NB4 (cell line): ENCODE measurements at places on chromosomes 16 and 17.

- peak; percentile 75 for DNase-seq
These were observed 32.0 kb downstream of the KDM8 start for GRCh38 chr16:27235055-27235937.

- peak; percentile 22 for DNase-seq
These were observed 698 bp downstream of the CD300C start for GRCh38 chr17:74544991-74545842.

- DNase-seq, result peak; percentile 32
These were observed 858 bp upstream of the TELO2 start for GRCh38 chr16:1492082-1492922.

DNA sequence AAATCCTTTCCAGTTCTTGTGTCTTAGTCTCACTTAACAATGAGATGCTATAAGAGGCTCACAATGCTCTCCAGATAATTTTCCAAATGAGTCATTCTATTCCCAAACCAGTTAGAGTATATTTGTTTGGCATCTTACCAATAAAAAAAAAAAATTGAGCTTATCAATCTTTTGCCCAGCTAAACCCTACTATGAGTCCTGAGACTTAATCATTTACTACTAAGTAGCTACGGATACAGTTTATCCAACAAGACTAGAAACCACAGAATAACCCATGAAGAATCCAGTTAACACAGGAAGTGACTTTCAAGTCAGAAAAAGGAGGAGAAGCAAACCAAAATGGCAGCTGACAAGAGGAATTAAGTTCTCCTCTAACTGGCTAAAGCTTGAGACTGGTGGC lies 330.3 kb upstream of the XYLT1 start:
- DNase-seq, result no peak

DNA sequence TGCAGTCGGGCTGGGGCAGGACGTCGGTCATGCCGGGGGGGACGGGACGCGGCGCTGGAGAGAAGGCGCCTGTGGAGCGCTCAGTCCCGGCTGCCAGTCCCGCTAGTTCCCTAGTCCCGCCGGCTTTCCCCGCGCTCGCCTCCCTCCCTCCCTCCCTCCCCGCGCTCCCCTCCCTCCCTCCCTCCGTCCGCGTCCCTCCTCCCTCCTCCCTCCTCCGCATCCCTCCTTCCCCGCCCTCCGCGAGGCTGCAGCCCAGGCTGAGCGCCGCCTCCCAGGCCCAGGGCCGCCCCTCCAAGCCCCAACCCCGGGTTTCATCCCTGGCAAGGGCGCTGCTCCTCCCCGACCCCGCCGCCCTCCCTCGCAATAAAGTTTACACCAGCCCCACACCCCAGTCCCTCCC lies 34.8 kb downstream of the TIMM22 start:
- DNase-seq, result no peak

- DNase-seq, result no peak
These were observed 132.6 kb downstream of the ZNF778 start for GRCh38 chr16:89349947-89350633.

DNA sequence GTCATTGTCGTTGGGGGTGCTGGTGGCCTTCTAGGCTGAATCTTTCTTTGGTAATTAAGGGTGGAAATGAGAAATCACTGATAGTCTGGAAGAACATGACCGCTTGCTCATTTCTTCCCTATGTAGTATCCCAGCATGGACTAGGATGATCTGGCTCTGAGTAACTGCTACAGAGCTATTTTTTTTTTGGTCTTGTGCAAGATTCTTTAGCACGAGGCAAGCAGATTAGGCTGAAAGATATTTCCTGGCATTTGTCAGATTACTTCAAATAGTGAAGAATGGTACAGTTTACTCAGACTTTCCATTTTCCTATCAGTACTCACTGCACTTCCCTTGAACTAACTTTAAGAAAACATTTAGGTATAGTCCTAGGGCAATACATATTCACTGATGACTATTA lies 89.0 kb downstream of the SYCE1L start:
- no peak for DNase-seq

- DNase-seq, result peak; percentile 85
These were observed 16.2 kb upstream of the CD300E start for GRCh38 chr17:74639704-74640151.

DNA sequence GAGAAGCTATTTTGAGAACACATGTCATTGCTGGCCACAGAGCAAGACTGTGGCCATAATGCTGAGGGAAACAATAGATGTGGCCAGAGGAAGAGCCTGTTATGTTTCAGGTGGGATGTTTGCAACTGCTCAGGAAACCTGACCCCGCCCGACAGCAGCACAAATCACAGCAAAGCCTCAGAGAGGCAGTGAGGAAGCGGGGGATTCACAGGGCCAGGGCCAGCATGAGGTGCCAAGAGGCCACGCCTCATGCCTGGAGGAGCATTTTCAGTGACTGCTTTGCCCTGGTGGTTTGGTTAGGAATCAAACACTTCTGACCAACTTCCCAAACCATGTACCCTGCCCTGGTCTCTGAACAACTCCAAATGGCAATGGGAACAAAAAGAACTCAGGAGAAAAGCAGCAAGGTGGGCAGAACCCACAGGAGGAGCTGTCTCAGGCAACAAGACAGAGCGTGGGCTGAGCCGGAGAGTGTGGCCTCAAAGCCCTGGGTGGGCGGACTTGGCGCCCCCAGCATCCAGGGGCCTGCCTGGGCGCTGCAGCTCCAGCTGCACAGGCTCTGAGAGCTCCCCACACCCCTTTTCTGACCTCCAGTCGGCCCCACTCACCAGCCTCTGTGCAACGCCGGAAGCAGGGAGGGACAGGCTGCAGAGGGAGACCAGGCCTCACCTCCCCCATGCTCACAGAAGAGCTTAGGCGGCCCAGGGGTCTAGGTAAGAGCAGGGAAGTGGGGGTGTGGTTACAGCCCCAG lies 20.6 kb downstream of the HIC1 start:
- peak; percentile 45 for DNase-seq

DNA sequence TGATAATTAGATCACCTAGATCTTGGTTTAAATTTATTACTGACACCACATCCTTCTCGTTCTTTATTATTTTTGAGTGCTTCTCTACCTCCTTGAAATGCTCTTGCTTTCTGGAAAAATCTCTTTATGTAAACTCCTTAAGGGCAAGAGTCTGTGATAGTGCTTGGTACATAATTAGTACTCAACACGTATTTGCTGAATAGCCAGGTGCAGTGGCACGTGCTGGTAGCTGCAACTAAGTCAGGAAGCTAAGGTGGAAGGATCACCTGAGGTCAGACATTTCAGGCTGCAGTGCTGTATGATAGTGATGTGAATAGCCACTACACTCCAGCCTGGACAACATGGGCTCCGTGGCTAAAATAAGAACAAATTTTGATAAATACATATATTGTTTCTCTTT lies 63.0 kb downstream of the PPM1E start:
- no peak for DNase-seq

GRCh38 chr16:24145927-24146326 lies 110.2 kb upstream of the CACNG3 start:
- DNase-seq, result no peak

DNA sequence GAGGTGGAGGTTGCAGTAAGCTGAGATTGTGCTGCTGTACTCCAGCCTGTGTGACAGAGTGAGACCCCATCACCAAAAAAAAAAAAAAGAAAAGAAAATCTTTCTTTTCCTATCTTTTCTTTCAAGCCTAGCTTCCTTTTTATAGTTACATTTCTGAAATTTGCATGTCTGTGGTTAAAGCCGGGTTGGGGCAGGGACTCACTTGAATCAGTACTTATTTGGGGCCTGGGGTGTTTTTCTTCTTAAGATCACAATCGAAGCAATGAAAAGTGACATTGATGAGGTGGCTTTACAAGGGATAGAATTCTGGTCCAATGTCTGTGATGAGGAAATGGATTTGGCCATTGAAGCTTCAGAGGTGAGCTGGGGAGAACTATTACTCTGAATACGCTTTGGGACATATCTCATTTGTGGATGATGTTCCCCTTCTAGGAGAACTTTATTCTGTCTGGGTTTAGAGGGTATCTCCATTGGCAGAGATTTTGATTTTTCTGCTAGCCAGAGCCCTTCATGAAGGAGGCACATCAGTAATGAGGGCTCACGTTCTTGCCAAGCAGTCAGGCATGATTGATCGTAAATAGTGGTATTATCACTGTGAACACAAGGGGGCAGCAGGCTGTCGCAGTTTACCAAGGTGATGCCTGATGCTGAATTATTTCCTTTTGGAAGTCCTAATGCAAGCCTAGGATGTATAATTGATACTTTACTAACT lies 14.3 kb downstream of the KPNB1 start:
- peak; percentile 77 for DNase-seq

- DNase-seq, result peak; percentile 98
These were observed 8.2 kb downstream of the PLCD3 start for GRCh38 chr17:45123930-45124796.

- DNase-seq, result no peak
These were observed 17.8 kb downstream of the TSPOAP1 start for GRCh38 chr17:58310511-58311428.

- DNase-seq, result no peak
These were observed 9.7 kb downstream of the CACNG1 start for GRCh38 chr17:67054011-67054591.

- no peak for DNase-seq
These were observed 21.5 kb upstream of the MMD start for GRCh38 chr17:55442953-55443683.

GRCh38 chr16:11892761-11893160 lies 23.0 kb downstream of the GSPT1 start:
- DNase-seq, result no peak

DNA sequence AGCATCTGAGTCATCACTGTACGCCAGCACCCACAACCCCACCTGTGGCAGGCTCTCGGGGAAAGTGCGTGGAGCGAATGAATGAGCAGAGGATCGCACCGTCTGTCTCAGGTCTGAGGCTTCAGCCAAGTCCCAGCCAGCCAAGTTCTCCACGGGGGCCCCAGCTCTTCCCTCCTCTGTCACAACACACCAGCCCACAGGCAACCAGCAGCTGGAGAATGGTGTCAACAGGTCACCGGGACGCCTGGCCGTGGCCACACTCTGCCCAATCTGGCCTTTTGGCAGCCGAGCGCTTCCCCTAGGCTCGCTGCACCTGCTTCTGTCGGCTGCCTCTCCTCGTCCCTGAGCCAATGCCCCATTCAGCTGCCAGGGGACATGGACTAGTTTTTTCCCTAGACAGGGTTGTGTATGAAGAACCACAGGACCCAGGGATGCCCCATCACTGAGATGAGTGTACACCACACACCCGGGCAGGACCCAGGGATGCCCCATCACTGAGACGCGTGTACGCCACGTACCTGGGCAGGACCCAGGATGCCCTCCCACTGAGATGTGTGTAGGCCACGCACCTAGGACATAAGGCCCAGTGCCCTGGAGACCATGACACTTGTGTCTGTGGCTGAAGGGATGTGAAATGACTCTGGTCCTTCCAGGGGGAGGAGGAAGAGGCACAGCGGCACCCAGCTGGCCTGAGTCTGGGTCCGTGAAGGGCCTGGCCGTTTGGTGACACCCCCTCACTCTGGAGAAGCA lies 52.8 kb downstream of the ABR start:
- no peak for DNase-seq

GRCh38 chr16:6193718-6194117 lies 1096.1 kb upstream of the EEF2KMT start:
- peak; percentile 4 for DNase-seq

GRCh38 chr17:4329838-4330237 lies 36.6 kb downstream of the UBE2G1 start:
- peak; percentile 12 for DNase-seq

DNA sequence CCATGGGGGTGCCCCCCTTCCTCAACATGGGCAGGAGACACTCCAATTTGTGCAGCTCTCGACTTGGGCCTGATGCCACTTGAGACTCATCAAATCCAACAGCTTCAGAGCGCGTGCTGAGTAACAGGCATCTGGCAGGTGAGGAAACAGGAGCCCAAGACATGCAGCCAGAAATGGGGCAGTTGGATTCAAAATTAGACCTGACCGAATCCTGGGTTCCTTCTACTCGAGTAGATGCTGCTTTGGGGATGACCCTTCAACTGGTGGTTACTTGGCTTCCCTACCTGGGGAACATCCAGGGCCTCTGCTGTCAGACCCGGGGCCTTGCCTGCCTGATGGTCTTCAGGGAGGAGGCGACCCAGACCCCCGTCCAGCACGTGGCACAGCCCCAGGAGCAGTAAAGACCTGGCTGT lies 488 bp upstream of the NTN3 start:
- peak; percentile 59 for DNase-seq

DNA sequence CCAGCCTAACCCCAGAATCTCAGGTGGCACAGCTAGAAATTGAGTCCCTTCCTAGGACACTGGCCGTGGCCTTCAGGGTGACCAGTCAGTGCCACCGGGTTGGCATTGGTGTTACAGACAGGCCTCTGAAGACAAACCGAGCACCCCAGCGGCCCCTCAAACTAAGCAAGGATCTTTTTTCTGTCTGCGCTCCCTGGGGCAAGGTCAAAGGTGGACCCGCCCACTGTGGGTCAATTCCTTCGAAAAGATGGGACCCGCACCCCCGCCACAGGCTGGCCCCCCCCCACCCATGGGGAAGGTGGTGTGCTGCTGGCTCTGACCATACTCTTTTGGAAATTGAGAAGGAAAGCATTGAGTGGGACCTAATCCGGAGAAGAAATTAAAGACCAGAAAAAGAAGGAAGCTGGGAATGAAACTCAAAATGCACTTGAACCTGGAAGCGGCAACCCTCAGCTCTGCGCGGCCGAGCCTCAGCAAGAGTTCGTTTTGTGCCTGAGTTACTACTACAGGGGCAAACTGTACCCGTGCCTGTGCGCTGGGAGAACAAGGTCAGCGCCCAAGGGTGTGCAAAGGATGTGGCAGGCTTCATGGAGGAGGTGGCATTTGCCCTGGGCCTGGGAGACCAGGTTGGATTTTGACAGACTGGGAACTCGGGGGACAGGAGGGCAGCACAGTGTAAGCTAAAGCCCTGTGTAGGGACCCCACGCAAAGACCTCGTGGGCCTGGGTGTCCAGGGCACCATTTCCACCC lies 20.4 kb downstream of the TMC6 start:
- DNase-seq, result no peak

DNA sequence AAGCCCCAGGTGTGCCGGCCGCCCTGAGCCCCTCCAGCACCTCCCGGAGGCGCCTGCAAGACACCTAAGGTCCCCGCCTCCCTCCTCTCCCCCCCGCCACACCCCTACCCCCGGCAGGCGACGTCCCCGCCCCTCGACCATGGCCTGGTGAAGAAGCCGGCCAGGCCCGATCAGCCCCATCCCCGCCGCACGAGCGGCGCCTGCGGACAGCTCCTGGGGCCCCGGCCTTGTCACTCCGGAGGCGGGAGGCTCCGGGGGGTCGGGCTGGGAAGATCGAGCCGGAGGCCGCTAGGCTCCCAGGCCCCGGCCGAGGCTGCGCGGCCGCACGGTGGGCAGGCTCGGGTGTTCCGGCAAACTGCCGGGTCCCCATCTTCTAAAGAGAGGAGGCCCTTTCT lies 405 bp upstream of the ACE start:
- DNase-seq, result no peak

GRCh38 chr17:48176471-48176855 lies 68.9 kb downstream of the SNX11 start:
- DNase-seq, result no peak
